ENCODE measurements at places on chromosomes 2 and 18.

GRCh38 chr2:6184532-6185292 lies 492.5 kb downstream of the SOX11 start:
- no peak for DNase-seq

DNA sequence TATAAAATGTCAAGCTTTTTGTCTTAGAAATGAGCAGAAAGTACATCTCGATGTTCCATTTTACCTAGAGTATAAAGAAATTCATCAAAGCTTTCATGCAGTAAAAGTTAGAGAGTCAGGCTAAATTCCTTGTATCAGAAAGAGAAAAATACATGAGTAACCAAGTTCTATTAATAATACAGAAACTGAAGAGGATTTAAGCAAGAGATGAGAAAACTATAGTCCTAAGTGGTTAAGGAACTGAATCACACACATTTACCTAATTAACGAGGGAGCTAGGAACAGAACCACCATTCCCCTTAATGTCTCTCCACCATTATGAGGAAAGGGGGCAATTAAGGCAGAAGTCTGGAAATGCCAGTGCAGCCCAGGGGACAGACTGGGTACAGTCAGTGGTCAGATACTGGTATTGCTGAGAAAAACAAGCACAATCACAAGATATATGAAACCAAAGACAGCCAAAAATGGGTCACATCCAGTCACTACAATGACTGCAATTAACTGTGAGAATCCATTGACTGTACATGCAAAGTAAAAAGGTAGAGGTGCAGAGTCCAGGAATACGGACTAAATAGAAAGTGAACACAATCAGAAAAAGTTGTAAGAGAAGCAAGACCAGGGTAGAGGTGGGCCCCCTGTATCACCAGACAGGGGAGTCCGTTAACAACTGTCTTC lies 23.9 kb downstream of the MAP4K3 start:
- no peak for DNase-seq

DNA sequence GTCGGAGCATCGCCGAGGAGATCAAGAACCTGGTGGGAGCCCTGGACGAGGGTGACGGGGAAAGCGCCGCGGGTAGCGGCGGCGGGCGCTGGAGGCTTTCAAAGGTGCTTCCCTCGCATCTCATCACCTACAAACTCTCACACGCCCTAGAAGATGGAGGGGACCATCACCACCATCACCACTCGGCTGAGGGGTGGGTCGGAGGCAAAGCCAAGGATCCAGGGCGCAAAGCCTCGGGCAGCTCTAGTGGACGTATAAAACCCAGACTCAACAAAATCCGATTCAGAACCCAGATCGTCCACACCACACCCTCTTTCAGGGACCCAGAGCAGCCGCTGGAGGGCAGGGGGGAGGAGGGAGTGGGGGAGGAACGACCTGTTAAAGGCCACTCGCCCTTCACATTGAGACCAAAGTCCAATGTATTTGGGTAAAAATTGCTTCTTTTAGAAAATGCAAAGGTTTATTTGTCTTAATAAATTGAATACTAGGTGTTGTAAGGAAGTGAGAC lies 1.5 kb downstream of the SOWAHC start:
- no peak for DNase-seq

- DNase-seq, result no peak
These were observed 11.5 kb upstream of the GPR35 start for GRCh38 chr2:240613781-240614180.

DNA sequence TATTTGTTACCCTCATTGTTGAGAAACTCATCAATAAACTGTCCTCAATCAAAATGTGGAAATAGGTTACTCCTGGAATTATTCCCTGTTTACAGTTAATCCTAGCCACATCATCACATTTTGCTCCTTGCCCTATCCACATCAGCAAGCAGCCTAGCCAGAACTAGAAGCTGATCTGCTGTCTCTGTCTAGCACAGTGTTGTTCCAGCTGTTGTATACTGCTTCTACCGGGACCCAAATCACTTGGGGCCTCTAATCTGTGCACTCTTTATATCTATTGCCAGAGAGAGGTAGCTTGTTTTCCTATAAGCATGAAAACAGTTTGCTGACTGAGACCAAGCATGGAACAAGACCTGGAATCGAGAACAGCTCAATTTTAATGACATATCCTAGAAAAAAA lies 196.2 kb upstream of the SP5 start:
- no peak for DNase-seq
